G401 (cell line): ENCODE measurements at places on chromosomes 4 and X.

DNA sequence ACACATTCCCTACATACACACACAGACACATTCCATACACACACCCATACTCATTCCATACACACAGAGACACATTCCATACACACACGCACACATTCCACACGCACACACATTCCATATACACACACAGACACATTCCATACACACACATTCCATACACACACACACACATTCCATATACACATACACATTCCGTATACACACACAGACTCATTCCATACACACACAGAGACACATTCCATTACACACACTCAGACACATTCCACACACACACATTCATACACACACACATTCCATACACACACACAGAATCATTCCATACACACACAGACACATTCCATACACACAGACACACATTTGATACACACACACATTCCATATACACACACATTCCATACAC is 15.2 kb downstream of the LINC00632 start:
- no peak for DNase-seq

DNA sequence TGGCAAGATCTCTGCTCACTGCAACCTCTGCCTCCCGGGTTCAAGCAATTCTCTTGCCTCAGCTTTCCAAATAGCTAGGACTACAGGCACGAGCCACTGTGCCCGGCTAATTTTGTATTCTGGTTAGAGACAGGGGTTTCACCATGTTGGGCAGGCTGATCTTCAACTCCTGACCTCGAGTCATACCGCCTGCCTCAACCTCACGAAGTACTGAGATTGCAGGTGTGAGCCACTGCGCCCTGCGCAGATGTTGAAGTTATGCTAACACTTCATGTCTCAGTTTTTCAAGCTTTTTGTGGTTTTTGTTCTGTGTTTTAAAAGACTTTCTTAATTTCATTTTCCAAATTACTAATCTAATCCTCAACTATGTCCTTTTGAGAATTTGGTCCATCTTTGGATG is 154.4 kb upstream of the TLL1 start:
- DNase-seq, result no peak

DNA sequence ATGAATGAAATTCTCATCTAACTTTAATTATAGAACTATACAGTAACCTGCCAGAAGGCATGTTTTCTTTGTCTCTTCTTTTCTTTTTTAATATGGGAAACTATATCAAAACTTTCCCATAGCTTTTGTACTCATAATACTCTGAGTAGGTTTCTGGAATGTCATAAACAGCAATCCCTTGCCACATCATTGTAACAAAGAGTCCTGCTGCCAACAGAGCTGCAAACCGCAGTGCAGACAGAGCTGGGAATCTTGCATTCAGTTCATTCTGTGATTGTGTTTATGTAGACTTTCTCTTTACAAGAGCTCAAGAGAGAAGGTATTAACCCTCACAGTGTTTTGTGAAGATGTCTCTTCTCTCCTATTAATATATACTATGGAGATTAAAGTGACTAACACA is 304.4 kb upstream of the SLIT2 start:
- DNase-seq, result no peak

GRCh38 chr4:23305026-23305425 is 584.8 kb downstream of the PPARGC1A start:
- no peak for DNase-seq

DNA sequence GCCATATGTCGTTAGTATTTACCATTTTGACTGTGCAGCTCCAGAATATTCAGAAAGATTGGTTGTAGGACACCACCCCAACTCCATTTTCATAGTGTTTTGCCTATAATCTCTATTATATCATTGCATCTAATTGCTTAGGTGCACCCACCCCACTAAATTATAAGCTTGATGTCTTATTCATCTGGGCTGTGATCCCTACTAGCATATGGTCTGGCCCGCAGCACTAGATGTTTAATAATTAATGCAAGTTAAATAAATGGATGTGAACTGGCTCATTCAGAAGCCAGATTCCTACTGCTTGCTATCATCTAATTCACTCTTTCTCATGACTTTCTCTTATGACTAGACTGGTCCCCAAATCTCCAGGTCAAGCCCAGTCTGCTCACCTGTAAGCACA is 143.5 kb downstream of the RELL1 start:
- DNase-seq, result no peak

GRCh38 chr4:154677300-154677699 is 64.8 kb upstream of the FGG start:
- no peak for DNase-seq
